ENCODE measurements at places on chromosomes 6 and 20. TPM values are rescaled to one million over a fixed set of nuclear protein-coding genes. Genes with fewer than 3 reads are reported as not detected.

- no peak for DNase-seq
Measured at GRCh38 chr6:149221774-149222070, 95.8 kb upstream of the TAB2 start.

- DNase-seq = peak; percentile 86
Measured at GRCh38 chr6:14711056-14711703, 534.7 kb upstream of the JARID2 start.

GRCh38 chr20:57713505-57713903 lies 3.7 kb upstream of the PMEPA1 start:
- DNase-seq = no peak

GRCh38 chr6:28922821-28923317 lies 916 bp downstream of the TRIM27 start:
- peak; percentile 60 for DNase-seq

- DNase-seq = no peak
Measured at GRCh38 chr6:44076356-44077213, 50.7 kb downstream of the MRPL14 start.

GRCh38 chr20:19003366-19004336 lies 190.1 kb downstream of the SCP2D1 start:
- DNase-seq = no peak

DNA sequence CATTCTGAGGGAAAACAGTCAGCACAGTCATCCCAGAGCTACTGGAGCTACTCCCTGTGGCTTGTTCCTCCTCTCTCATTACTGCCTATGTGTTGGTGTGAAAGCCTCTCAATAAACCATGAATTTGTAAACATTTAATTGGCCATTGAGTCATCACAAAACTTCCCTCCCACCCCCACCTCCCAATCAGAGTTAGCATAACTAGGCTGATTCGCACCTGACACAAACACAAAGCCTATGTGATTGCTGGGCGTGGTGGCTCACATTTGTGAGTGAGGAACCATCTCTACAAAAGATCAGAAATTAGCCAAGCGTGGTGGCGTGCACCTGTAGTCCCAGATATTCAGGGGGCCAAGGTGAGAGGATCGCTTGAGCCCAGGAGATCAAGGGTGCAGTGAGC lies 17.1 kb upstream of the SNTA1 start:
- peak; percentile 21 for DNase-seq

DNA sequence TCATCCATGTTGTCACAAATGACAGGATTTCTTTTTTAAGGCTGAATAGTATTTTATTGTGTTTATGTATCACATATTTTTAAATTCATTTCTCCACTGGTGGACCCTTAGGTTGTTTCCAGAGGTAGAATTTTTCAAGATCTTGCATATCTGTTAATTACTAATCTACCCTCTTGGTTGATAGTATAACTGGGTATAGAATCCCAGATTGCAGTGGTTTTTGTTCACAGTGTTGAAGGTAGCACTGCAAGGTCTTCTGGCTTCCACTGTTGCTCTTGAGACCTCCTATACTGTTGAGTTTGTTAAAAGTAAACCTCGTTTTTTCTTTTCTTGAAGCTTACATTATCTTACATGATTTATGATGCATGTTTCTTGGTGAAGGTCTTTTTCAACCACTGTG lies 22.9 kb downstream of the CDC5L start:
- DNase-seq = no peak

DNA sequence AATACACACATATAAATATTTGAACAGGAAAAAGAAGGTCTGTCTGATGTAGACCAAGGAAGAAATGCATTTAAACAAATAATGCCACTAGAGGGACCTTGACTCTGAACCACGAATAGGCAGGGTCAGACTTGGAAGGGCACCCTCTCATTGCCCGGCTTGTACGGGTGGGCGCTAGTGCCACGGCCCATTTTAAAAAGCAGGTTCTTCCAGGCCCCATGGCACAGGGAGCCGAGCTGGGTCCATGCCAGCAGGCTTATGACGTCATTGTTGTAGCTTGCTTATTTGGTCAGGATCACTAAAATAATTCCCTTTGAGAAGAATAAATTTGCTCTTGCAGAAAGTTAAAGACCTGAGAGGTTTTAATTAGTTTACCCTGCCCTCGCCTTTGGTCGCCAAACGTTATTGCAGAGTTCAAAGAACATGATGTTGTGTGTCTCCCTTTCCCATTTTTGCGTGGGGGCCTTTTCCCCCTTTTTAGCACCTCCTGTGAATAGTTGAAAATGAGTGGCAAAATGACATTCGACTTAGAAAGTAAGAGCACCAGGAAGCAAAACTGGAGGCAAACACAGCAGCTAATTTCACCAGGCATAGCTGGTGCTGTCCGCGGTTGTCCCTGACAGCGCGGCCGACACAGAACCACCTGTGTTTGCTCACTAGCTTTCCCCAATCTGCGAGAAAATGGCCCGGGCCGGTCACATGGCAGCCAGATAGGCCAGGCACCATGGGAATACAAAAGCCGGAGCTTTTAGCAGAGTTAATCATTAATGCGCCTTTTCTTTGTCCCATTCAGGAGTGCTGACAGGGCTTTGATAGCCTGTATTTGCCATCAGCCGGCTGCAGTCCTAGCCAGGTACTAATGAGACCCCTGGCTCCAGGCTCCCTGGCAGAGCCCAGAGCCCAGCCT lies 93.8 kb downstream of the FOXA2 start:
- DNase-seq = no peak

GRCh38 chr6:33418690-33419291 lies 884 bp upstream of the CUTA start:
- DNase-seq = peak; percentile 86

- DNase-seq = no peak
Measured at GRCh38 chr6:134020543-134020942, 31.9 kb downstream of the SLC2A12 start.

GRCh38 chr6:108106694-108107093 lies 32.2 kb upstream of the OSTM1 start:
- DNase-seq = no peak

SLC17A3 gene
- 0.43 TPM for total RNA-seq

PRND gene
- total RNA-seq = not detected

All from activated CD4-positive, alpha-beta memory T cell treated with anti-CD3 and anti-CD28 coated beads for 36 hours (primary cell).